ENCODE measurements at places on chromosomes 16 and 17. TPM values are rescaled to one million over a fixed set of nuclear protein-coding genes. Genes with fewer than 3 reads are reported as not detected.

The SDR42E2 gene
- 0.18 TPM for total RNA-seq

The TNS4 gene
- 53.1 TPM for total RNA-seq

The EPOP gene
- 3.4 TPM for total RNA-seq

The TTLL6 gene
- 0.68 TPM for total RNA-seq

DNA sequence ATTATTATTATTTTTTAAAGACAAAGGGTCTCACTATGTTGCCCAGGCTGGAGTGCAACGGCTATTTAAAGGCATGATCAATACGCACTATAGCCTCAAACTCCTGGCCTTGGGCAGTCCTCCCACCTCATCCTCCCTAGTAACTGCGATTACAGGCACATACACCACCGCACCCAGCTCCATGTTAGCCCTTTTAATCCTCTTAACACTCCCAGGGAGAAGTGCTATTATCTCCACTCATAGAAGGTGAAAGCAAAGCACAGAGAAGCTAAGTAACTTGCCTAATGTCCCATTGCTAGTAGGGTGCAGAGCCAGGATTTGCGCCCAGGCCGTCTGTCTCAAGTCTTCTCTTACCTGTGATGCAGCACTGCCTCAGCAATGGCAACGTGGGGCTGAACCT lies 5.0 kb downstream of the HAS3 start:
- no peak for DNase-seq

DNA sequence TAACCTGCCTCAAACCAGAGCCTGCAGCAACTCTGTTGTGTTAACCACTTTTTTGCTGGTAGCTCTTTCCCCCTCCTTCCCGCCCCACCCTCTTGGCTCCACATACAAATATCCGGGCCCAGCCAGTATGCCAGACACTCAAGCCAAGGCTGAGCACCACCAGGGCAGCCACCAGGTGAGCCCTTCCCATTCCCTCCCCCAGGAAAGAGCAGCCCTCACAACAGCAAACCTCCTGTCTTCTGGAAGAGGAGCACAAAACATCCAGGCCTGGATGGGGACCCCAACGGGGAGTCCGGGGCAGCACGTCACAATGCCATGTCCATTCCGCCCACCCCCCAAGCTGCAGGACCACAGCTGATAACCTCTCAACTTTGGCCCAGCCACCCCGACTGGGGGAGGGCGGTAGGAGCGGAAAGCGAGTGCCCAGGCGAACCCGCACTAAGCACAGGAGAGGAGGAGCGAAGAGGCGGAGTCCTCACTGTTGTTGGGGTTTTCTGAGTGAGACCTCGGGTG lies 757 bp downstream of the ORMDL3 start:
- peak; percentile 70 for DNase-seq

DNA sequence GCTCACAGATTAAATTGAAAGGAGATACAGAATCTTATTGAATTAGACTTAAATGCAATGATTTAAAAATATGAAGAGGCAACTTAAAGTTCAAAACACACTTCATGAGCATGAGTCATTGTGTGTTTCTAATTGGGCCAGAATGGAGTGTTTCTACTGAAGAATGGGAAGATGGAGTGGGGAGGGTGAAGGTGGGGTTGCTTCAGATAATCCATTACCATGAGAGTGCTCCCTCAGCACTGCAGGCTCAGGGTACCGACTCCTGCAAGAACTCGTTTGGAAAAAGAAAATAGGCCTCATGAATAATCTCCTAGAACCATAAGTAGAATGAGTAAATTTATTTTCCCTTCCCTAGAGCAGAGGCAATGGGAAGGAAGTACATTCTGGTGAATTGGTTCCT lies 372.8 kb downstream of the TOX3 start:
- no peak for DNase-seq

- DNase-seq, result peak; percentile 88
Measured at GRCh38 chr17:77086433-77087010, 54.2 kb upstream of the SEC14L1 start.

DNA sequence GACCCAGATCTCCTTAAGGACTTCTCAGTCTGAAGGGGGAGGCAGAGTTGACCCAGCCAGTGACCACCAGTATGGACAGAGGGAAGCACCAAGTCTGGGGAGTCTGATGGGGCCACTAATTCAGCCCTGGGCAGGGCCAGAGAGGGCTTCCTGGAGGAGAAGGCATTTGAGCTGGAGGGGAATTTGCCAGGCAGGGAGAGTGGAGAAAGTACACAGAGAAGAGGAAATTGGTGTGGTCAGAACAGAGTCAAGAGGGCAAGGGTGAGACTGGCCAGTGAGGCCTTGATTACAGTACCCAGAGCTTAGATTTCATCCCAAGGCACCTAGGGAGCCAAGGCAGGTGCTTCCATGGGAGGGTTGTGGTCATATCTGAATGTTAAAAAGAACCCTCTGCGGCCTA lies 36.3 kb downstream of the MYO15A start:
- no peak for DNase-seq

DNA sequence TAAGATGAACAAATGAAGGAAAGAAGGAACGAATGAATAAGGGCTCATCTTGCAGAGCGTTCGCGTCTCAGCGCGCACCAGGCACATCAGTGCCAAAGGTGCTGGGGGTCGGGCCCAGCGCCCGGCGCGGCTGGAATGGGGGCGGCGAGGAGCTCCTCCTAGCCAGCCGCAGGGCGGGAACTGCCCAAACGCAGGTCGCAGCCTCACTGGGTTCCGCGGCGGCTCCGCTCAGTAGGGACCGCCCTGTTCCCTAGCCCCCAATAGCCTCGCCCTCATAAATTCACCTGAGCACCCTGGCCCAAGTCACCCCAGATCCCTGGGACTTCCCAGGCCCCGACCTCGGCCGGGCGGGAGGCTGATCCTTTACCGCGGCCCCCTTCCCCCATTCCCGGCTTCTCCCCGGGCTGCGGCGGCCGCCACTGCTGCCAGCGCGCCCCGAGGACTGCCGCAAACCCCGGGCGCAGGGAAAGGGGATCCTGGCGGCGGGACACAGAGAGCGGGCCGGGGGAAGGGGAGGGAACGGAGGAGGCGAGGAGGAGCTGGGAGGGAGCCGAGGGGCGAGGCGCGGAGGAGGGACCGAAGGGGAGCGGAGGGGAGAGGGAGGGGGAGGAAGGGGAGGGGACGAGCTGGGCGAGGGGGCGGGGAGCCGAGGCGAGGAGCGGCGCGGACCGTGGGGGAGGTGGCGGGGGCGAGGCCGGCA lies 377 bp upstream of the CRHR1 start:
- DNase-seq, result no peak

All from ureter (tissue), 1 donor.